Activated CD8-positive, alpha-beta T cell treated with anti-CD3 and anti-CD28 coated beads, Interleukin-2, amount 10 ng/mL, durations not matched to agents 7 days and 5 days (primary cell): ENCODE measurements at places on chromosomes 5 and 9. TPM values are rescaled to one million over a fixed set of nuclear protein-coding genes. Genes with fewer than 3 reads are reported as not detected.

- peak; percentile 62 for DNase-seq
Measured at GRCh38 chr5:115601701-115602590, at the start of gene TICAM2. Gene TICAM2, minus strand, starts transcription at chr5:115602479. Its CDS starts 21,223 bp downstream, at chr5:115581256.

DNA sequence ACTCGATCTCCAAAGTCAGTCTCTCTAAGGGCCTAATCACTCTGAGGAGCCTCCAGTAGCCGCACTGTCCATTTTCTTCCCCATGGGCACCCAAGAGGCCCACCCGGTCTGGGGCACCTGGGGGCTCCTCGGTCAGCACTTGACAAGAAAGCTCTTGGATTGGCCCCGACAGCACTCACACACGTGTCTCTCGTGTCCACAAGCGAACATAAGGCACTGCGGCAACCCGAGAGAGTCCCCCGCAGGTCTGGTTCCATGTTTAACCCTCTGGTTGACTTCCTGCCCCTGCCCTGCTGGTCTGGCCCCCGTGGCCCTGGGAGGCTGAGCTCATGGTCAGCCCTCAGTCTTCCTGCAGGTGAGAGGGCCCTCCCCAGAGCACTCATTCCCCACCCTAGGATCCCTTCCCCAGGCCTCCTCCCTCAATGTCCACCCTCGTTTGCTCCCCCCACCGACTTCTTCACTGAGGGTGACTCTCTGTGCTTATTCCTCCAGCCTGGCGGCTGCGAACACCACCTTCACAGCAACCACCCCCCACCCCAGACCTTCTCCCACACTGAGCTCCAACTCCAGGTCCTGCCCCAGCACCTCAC, 16.3 kb upstream of the LRRC14B start:
- DNase-seq, result no peak

DNA sequence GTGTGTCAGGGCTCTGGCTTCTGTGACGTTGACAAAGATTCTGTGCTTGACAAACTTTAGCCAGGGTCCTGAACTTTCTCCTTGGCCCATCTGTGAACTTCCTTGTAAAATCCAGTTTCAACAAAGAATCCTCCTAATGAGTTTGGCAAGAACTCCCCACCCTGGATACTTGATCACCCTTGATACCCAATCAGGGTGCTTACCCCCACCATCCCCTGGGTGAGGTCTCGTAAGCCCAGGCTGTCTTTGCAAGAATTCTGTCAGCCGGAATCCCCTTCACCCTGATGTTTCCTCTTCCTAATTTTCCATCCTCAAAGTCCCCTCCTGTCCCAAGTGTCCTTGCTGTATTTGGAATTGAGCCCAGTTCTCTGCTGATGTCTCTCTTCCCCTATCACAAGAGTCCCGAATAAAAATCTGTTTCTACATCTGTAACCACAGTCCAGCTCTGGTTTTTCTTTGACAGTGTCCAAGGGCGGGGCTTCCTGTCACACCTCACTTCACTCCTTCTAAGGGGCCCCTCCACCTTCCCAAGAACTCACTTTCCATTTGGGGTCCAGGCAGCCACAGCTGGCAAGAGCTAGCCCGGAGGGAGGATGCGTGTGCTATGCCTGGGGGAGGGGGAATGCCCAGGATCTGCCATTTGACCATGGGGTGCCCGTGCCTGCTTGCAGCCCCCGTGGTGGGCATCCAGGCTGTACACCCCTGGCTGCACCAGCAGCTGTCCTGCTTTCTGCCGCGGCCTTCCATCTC, 2.7 kb upstream of the CARD19 start:
- DNase-seq, result no peak

- peak; percentile 61 for DNase-seq
Measured at GRCh38 chr9:36995927-36996705, 38.0 kb downstream of the PAX5 start.

GRCh38 chr9:116286297-116286696, 132.7 kb downstream of the PAPPA start:
- no peak for DNase-seq

- DNase-seq, result no peak
Measured at GRCh38 chr9:82923092-82923911, 139.6 kb downstream of the RASEF start.

DNA sequence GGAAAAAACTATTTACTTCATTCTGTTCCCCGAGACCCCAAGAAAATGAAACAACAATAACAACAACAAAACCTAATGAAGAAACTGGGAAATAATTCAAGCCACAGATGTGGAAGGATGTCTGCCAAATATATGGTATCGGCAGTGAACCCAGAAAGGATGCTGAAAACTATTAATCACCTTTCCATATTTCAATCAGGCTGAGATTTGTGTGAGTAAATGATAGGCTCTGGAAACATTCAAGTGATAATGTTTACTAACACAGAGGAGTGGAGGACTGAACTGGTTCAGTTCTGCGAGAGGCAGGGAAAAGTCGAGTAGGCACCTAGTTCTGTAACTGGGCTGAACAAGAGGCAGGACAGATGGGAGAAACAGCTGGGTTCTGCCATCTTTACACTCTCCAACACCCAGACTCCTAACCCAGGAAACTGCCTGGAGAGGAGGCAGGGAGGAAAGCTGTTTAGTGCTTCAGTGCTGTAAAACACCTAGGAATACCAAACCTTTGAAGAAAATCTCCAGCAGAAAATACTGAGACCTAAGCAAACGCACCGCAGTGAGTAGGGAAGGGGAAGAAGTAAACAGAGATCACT, 96.8 kb upstream of the GNA14 start:
- DNase-seq, result no peak

DNA sequence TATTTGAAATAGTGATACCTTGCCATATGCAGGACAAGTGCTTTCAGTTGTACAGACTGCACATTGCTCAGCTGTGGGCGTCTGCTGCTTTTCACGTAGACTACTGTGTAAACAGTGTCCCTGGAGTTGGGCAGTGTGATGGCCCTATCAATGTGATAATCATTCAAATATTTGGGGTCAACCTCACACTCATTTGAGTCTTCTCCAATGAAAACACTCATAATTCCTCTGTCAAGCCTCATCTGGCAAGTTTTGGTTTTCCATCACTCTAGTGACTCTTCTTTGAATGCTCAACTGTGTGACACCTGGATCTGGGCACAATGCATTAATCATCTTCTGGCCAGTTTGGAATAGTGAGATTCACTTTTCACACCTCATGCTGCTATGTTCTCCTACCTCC, 64.4 kb downstream of the UGCG start:
- no peak for DNase-seq

DNA sequence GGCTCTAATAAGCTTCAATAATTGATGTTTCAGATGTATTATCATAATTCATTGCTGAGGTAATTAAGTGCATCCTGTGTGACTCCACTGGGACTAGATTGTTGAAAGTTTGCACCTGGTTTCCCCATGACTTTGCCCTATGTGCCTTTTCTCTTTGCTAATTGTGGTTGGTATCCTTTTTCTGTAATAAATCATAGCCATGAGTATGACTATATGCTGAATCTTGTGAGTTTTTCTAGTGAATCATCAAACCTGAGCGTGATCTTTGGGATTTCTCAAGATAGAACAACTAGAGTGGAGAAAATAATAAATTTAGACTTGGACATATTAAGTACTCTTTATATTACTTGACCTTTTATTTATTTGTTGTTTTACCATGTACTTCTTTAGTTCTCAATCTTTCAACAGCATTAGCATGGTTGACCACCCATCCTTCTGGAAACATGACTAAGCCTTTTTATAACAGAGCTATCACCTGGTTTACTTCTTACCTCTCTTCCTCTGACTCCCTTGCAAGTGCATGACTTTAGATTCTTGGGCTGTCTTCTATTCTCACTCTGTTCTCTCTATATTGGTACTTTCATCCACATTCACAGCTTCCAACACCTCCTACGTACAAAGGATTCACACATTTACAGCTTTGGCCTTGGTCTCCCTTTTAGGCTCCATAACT, 239.6 kb upstream of the TAS2R1 start:
- no peak for DNase-seq

DNA sequence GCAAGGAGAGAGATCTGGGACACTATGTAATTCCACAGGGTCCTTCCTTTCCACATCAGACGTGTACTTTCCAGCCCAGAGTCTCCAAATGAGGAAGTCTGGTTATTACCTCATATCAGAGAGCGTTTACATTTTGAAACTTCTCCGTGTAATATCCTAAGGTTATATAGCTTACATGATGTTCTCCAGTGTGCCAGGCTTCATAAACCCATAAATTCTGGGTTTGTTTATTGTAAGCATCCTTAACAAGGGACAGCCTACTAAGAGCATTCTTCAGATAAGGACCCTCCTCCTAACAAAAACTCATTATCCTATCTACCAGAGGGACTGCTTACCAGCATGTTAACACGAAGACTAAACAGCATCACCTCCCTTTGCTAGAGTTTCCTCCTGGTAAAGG, 17.9 kb downstream of the SRFBP1 start:
- DNase-seq, result no peak

DNA sequence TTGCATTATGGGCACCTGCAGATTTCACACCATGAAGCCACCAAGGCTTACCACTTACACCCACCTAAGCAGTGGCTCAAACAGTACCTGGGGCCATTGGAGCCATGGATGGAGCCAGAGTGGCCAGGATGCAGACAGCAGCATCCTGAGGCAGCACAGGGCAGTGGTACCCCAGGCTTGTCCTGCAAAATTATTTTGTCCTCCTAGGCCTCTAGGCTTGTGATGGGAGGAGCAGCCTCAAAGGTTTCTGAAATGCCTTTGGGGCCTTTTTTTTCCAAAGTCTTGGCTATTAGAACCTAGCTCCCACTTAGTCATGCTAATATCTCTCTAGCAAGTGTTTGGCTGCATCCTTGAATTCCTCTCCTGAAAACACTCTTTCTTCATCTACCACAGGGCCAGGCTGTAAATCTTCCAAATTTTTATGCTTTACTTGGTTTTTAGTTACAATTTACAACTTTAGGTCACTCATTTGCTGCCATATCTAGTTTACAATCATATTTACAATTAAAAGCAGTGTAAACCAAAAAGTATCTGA, 15.7 kb downstream of the TMC1 start:
- no peak for DNase-seq

LCN2 gene
- not detected for total RNA-seq

NREP gene
- total RNA-seq, result 19.7 TPM

PCDHB3 gene
- not detected for total RNA-seq

ADGRD2 gene
- not detected for total RNA-seq

GRIA1 gene
- total RNA-seq, result not detected

PCA3 gene
- total RNA-seq, result not detected

CDKN2B-AS1 gene
- 6.9 TPM for total RNA-seq

GDA gene
- total RNA-seq, result not detected

SMC2 gene
- 81.7 TPM for total RNA-seq

IL5 gene
- 0.71 TPM for total RNA-seq
